ENCODE measurements at places on chromosomes 5 and 9.
A peak's percentile ranks its signal among the peaks of the same experiment; 100 is the strongest.

DNA sequence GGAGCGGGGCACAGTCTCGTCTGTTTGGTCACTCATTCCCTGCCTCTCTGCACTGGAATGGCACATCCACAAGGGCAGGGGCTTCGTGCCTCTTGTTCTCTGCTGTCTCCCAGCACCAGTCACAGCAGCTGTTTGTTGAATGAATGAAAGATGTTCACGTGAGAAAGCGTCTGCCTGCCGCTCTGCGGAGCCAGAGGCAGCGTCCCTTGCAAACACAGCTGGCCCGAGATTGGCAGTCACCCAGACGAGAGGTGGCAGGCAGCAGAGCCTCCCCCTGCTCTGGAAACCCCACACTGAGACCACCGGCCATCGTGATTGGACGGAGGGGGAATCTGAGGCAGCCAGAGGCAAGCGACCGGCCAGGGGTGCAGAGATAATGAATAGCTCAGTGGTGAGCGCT lies 6.0 kb upstream of the FAM163B start:
- DNase-seq = no peak

DNA sequence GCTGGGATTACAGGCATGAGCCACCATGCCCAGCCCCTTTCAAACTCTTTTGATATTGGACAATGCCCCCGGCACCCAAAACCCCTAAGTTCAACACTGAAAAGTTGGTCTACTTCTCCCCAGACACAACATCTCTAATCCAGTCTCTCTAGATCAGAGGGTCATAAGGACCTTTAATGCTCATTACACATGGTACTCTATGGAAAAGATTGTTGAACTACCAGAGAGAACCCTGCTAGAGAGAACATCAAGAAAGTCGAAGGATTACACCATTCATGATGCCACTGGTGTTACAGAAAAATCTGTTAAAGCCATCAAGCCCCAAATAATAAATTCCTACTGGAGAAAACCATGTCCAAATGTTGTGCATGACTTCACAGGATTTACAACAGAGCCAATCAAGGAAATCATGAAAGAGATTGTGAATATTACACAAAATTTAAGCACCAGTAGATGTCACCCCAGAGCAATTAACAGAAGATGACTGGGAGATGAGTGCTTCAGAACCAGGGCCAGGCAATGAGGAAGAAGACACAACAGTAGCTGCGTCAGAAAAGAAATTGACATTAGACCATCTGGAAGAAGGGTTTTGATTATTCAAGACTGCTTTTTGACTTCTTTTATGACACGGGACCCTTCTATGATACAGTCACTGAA lies 28.3 kb upstream of the NIPAL4 start:
- no peak for DNase-seq

- no peak for DNase-seq
These were observed 47.5 kb upstream of the PLPP6 start for GRCh38 chr9:4614627-4615026.

- DNase-seq = no peak
These were observed 15.8 kb downstream of the DNAJA1 start for GRCh38 chr9:33040792-33041431.

DNA sequence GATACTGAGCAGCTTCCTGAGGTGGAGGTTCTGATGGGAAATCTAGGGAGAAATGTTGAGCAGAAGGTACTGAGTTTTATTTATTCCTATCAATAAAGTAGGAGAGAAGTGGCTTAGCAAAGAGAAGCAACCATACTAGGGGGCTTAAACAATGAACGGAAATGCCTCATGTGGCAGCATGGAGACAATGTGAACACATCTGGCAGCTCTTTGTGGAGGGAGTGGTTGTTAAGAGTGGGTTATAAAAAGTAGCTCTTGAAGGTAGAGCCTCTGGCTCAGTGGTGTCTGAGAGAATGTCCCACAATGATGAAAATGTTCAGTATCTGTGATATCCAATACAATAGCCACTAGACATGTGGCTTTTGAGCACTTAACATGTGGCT lies 52.7 kb upstream of the EQTN start:
- no peak for DNase-seq

GRCh38 chr9:133369933-133370332 lies 5.9 kb downstream of the SURF4 start:
- no peak for DNase-seq

DNA sequence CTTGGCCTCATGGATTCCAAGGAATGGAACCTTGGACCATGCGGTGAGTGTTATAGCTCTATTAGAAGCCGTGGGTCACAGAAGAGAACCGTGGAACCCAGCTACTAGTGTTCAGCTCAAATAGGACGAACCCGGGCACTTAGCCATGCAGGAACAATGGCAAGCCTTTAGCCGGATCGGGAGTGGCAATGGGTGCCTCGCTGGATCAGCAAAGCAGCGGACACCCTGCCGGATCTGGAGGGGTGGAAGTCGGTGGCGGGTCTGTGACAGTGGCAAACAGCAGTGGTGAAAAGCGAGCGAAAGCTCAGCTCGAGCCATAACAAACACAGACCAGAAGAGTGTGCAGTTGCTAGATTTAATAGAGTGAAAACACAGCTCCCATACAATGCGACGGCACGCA lies 2.4 kb upstream of the CDO1 start:
- DNase-seq = peak; percentile 66

- DNase-seq = no peak
These were observed 49.9 kb upstream of the C5orf46 start for GRCh38 chr5:147956064-147956841.
